Activated CD4-positive, CD25-positive, alpha-beta regulatory T cell (primary cell): ENCODE measurements at places on chromosomes 11 and 22.

- no peak for DNase-seq
Observed at GRCh38 chr22:20025401-20026203, 4.7 kb downstream of the TANGO2 start.

DNA sequence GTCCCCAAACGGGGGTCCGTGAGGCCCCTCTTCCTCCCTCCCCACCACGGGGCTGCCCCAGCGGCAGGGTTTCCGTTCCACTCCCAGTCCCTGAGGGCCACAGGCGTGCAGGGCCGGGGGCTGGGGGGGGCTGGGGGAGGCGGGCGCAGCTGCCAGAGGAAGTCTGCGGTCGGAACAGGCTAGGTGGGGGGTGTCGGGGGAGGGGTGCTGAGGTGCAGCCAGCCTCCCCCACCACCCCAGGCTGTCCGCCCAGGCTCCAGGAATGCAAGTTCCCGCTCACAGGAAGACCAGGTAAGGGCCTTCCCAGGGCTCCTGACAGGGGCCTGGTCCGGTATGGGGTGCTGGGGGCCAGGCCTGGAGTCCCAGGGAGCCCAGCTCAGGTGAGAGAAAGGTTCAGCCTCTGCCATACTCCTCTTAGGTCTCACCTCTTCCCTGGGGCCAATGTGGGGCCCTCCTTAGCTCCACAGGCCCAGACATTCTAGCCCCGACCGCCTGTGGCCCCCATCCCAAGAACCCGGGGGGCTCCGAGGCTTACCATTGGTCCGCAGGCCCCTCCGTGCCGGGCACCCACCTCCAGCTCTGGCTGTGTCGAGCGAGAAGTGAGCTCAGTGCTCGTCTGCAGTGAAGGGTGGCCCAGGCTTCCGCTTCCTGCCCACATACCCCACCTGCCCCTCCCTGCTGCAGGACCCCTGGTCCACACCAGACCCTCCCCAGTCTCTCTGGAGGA is at the start of gene PTPRCAP:
PTPRCAP (minus strand) TSS at position 601 of the 727 bp plus-strand sequence; CDS start at position 538, 63 bp downstream.
- DNase-seq: peak; percentile 79

- no peak for DNase-seq
Observed at GRCh38 chr11:18308242-18308641, 13.7 kb downstream of the HPS5 start.

DNA sequence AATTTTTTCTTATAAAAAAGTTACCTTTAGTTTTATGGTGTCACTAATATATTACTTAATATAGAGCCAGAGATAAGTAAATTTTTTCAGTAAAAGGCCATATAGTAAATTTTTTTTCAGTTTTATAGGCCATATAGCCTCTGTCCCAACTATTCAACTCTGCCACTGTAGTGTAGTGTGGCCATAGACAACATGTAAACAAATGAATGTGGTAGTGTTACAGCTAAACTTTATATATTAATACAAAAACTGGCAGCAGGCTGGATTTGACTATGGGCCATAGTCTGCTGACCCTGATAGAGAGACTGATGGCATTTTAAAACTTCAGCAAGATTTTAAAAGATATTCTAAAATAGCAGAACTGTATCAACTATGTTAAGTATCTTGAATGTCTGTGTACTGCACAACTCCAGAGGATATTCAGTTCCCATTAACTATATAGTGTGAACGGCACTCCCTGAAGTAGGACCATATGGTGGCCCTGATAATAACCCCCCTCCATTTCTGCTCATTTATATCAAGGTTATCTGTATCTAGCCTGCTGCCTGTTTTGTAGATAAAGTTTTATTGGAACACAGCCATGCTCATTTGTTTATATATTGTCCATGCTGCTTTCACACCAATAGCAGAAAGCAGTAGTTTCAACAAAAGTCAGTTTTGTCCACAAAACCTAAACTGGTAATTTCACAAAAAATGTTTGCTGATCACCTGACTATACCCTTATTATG is 71.6 kb downstream of the PRMT3 start:
- DNase-seq: no peak

DNA sequence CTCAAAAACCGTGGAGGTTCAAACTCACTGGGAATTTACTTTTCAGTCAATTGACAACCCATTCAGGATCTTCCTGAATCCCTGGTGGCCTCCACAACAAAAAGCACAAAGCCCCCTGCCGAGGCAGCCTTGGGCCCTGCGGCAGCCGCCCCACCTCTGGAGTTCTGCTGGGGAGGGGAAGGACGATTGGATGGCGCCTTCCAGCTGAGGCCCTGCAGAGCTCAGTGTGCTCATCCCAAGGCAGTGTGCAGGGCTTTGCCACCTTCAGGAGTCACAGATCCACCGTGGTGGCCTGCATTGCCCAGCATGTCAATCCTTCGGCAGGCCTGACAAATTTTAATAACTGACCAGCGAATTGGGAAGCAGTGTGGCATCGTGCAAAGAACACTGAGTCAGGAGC is 7.4 kb downstream of the ZFTA start:
- no peak for DNase-seq

GRCh38 chr11:111933872-111934271 is 3.3 kb upstream of the DIXDC1 start:
- DNase-seq: no peak

DNA sequence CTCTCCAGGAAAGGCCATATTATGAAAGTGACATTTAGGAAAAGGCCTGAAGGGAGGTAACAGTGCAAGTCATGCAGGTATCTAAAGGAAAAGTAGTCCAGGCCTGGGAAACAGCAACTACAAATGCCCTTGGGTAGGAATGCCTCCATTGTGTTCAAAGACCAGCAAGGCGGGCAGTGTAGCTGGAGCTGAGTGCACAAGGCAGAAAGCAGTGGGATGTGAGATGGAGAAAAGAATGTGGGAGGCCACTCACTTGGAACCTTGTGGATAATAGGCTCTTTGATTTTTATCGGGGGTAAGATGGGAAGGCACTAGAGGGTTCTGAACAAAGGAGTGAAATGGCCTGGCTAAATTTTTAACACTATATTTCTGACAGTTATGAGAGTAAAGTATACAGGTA is 188.6 kb downstream of the PGR start:
- no peak for DNase-seq

DNA sequence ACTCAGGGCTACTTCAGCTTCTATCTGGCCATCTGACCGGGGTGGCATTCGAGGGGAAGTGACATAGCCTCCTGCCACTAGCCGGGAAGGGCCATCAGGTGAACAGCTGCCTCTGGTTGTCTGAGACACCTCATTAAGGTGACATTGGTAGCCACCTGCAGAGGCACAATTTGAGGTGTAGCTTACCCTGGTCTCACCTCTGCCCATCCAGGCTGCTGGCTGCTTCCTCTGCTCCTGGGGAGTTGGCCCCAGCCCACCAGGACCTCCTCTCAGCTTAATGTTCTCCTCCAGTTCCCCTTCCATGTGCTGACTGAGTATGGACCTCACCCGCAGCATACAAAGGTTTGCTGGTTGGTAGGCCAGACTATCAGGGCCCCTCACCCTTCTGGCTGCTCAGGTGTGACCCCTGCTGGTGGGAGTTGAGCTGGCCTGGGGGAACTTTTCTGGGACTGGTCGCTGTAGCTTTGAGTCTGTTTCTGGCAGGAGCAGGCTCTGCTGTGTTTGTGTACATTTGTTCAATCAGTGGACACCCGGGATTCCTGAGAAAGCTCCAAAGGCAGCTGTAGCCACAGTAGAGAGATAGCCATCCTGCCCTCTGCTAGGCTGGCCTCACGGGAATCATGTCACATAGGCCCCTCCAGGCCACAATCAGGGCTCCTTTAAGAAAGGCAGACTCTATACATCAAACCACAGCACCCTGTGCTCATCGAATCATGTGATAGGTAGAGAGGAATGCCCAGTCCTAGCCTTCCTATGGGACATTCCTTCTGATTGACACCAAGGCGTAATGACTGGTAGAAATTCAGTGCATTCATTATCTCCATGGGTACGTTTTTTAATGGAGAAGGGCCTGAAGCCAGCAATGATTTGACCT is 295.1 kb upstream of the PLET1 start:
- DNase-seq: peak; percentile 22

DNA sequence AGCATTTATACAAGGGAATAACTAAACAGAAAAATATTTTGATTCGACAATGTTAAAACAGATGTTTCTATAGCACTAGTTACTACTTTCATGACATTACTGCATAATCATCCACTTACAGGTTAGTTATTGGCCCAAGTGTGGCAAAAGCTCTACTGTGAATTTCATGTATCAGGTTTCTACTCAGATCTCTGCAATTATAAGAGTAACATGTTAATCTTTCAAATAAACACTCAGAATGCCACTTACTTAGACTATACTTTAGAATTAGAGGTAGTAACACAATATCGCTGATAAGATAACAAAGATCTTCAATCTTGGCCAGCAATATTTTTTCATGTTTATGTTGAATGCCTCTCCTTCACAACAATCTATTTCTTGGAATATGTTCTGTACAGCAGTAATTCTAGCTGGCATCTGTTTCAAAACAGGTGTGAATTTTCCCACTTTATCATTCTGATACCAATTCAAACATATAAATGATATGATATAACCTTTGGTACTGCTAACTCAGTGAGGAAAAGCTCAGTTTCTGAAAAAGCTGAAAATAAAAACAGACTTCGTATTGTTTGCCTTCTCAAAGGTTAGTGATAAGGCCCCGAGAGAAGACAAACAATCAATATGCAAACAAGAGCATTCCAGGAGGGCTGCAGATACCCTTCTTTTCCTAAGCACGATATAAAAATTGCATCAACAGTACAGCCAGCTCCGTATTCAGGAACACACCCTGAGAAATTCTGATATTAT is 11.0 kb upstream of the CCDC34 start:
- DNase-seq: no peak

- no peak for DNase-seq
Observed at GRCh38 chr22:24335496-24335895, 64.9 kb downstream of the SPECC1L start.

- no peak for DNase-seq
Observed at GRCh38 chr11:130673698-130674097, 225.3 kb downstream of the ADAMTS15 start.

- DNase-seq: no peak
Observed at GRCh38 chr11:72766152-72766902, 14.1 kb upstream of the ARAP1 start.

DNA sequence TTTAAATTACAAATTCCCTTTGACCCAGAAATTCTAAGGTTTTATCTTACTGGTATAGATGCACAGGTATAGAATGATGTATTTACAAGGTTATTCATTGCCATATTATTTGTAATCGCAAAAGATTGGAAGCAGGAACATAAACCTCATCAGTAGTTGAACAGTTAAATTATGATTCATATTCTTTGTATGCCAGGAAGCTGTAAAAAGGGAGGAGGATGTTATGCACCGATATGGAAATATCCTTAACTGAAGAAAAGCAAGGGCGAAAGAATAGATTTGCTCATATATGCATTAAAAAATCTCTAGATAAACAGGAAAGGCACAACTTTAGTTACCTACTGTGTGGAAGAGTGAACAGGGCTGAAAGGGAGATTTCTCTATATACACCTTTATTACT is 36.7 kb downstream of the PPFIA1 start:
- no peak for DNase-seq

GRCh38 chr11:46367244-46367915 is 14.1 kb upstream of the MDK start:
- peak; percentile 42 for DNase-seq

GRCh38 chr11:35121326-35121865 is 17.6 kb upstream of the CD44 start:
- DNase-seq: no peak

DNA sequence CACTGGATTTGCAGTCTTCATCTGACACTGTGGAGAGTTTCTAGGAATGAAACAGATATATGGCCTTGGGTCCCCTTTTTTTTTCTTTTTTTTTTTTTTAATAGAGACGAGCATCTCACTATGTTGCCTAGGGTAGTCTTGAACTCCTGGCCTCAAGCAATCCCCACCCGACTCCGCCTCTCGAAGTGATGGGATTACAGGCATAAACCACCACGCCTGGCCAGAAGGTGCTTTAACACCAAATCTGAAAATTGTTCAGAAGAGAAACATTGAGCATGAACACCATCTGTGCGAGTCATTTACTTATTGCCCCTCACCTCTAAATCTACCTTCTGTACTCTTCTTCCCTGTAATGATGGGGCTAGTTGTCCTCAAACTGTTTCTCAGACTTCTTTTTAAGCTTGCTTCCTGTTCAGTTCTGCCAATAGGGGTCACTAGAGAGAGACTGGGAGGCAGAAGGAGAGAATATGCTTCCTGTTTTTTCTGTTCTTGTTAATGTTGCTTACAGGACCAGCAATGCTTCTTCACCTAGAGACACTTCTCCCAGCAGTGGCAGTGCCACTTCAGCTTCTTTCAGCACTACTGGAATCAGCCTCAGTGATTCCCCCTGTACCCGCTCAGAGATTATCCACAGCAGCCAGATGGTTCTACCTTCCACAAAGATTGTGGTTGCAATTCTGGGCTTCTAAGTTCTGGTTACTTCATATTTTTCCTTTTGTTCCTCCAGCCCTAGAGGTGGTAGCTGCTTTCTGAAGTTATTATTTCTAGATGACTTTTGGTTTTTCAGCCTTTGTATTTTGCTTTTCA is 20.8 kb upstream of the ZBED5 start:
- no peak for DNase-seq

DNA sequence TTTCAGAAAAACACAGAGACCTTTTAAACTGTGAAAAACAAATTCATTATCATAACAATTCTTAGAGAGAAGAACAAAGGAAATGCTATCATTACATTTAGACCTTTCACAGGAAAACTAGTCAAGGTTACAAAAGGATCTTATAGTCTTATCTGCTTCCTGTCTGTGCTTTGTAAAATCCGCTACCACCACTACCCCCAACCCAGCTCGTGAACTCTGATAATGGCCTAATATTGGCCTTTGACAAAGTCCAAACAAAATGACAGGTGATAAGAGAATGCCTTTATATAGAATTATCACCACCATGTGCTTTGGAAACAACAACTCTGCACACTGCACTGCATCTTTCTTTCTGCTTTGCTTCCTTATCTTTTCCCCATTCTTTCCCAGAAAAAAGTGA is 272.5 kb downstream of the SBF2 start:
- DNase-seq: no peak
